NCI-H1694 (cell line): ENCODE measurements at places on chromosomes 11 and 22.

- DNase-seq = no peak
Measured at GRCh38 chr11:35304386-35304775, 115.0 kb downstream of the SLC1A2 start.

- no peak for DNase-seq
Measured at GRCh38 chr11:23078289-23078971, 218.2 kb upstream of the CCDC179 start.

GRCh38 chr11:72863916-72864315 lies 49.7 kb downstream of the ATG16L2 start:
- no peak for DNase-seq

DNA sequence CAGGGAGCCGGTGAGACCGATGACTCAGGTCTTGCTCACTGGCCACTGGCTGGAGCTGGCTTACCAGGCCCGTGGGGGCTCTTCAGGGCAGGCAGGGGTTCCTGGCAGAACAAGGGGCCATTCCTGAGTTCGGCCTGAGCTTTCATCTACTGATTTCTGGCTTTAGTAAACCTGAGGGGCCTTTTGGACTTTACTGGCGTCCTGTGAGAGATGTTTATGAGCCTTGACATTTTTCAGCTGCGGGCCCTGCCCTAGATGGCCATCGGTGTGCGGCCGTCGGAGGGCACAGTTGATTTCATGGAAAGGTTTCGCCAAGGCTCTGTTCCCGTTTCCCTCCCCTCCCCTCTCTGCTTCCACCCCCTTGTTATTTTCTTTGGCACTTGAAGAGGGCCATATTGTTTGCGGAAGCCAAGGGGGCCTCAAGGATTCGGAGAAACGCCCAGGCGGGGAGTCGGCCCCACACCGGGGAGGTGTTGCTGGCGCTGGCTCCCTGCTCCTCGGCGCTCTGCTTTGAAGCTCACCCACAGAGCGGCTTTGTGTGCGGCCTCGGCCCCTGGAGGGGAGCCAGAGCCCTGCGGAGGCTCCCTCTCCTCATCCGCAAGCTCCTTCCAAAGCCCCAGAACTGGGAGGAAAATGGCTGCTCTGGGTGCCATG lies 17.7 kb downstream of the ELF5 start:
- no peak for DNase-seq

DNA sequence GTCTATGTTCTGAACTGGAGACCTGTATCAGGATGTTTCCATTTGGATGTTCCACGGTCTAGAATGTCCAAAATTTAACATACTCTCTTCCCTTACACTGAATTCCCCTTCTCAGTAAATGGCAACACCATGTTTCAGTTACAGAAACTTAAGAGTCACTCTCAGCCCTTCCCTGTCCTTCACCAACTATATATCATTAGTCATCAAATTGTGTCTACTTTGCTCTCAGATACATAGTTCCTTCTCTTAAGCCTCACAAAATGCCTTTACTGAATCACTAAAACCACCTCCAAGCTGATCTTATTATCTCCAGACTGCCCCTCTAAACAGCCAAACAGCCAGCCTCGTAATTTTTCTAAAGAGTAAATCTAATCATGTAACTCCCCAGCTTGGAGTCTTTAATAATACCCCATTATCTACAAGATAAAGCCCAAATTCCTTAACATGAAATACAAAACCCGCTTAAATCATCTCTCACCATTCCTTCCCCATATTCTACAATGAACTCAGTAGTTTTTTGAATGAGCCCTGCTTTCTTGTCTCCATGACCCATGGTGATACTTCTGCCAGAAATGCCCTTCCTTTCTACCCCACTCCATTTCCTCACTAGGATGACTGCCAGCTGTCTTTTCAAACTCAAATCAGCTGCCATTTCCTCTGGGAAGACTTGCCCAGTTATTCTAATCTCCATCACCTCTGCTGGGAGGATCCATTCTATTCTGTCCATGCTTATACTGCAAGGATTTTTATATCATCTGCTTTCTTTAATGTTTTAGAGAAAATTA lies 102.7 kb upstream of the ARHGAP42 start:
- no peak for DNase-seq

DNA sequence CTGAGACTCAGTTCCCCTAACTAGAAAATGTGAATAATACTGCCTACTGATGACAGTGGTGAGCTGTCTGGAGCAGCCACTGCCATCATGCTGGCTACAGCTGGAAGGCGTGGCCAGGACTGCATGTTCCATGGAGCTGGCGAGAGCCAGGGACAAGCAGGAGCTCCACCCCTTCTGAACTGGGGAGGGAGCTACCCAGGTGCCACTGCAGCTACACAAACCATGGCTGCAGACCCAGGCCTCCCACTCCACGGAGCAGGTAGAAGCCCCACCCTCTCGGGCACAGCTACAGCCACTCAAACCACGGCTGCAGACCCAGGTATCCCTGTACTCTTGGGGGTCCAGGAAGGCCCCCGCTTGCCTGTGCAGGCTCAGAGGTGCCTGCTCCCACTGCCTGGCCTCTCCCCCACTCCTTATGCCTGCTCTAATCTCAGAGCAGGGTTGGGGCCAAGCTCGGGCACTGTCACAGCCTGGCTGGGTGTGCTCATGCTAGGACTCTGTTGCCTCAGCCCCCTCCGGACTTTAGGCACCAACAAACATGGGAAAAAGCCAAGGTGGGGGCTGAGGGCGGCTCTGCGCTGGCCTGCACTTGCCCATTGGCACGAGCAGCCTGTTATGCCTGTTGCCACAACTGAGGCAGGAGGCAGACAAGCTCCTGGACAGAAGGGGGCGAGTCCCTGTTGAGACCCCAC lies 51.7 kb downstream of the RAB30 start:
- DNase-seq = no peak

DNA sequence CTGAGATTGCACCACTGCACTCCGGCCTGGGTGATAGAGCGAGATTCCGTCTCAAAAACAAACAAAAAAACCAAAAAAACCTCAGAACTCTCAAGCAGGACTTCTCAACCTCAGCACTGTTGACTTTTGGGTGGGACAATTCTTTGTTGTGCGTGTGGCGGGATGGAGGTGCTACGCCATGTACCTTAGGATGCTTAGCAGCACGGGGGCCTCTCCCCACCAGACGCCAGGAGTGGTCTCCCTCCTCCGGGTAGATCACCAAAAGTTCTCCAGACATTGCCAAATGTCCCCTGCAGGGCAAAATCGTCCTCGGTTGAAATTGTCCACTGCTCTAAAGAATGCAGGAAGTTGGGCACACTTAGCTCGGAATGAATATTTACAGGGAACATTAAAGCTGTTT lies 26.9 kb upstream of the ATXN10 start:
- DNase-seq = no peak

DNA sequence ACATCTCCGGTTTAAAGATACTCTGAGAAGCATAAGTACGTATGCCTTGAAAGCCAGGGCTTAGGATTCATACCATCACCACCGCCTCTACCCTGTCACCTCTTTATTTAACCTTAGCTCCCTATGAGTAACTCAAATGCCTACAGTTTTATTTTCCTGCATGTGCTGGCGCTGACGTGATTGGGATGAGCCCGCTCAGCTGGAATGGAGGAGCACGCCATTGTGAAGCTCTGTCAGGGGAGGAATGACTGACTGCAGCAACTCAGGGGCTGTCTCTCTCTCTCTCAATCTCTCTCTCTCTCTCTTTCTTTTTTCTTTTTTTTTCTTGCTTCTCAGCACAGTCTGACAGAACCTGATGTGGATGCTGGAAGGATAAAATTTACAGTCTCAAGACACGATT lies 12.4 kb downstream of the CAVIN3 start:
- no peak for DNase-seq

DNA sequence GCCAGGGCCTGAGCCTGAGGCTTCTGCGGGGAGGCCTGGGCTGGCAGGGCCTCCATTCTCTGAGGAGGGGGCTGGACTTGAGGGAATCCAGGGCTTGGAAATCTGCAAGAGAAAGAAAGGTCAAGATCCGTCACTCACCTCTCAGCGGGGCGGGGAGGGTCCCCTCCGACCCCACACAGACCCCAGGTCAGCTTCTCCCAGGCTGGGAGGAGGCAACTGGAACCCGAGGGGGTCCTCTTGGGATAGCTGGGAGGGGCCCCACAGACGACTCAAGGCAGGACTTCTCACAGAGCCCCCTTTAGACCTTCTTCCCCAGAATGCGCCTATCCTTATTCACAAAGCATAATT lies 11.0 kb downstream of the TNKS1BP1 start:
- DNase-seq = no peak

DNA sequence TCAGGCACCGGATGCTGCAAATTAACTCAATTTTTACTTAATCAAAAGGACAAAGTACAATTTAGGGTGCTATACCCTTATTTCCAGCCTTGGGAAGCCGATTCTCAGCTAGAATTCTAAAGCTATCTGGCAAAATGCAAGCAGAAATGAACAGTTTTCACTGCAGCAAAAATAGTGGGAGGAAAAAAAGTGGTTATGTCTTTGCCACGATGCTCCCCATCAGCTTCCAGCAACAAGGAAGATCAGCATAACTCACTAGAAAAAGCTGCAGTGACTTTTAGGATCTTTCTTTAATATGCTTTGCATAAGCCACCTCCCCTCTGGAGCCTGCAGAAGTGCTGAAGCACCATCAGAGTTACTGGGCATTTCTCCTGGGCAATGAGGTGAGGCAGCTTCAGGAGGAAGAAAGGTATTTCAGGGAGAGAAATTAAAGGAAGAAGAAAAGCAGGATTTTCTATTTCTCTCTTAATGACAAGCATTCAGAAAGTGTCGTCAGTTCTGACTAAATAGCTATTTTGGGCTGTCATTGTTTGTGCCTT lies 702.9 kb downstream of the DLG2 start:
- DNase-seq = no peak

DNA sequence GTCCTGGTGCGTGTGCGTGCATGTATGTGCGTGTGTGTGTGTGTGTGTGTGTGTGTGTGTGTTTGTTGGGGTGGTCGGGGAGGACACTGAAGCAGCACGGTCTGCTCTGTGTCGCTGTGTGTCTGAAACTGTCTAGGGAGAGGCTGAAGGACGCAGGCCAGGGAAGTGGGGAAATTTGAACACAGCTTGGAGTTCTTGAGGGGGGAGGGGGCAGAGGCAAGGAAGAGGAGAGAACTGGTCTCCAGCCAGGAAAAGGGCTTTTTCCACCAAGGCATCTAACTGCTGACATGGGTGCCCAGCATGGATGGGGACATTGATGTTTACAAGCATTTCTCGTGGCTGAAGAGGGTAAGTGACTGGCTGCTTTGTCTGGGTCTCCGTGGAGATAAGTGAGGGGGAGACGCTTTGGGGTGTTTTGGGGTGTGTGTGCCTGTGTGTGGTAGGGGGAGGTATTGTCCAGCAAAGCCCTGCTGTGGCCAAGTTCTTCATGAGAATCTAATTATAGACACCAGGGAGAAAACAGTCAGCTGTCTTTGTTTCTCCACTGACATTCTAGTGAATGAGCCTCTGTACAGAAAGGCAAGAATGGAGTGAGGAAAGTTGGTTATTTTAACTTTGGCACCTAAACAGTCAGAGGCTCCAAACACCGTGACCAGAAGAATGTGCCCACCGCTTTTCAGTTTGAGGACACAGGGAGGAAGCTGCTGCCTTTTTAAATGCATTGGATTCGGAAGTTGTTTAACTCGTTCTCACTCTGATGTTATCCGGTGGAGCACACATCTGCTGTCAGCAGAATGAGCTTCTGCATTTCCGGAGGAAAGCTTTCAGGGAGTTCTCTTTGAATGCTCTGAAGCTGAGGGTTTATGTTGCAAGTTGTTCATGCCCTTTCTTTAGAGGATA lies 63.7 kb downstream of the PPFIBP2 start:
- DNase-seq = no peak

DNA sequence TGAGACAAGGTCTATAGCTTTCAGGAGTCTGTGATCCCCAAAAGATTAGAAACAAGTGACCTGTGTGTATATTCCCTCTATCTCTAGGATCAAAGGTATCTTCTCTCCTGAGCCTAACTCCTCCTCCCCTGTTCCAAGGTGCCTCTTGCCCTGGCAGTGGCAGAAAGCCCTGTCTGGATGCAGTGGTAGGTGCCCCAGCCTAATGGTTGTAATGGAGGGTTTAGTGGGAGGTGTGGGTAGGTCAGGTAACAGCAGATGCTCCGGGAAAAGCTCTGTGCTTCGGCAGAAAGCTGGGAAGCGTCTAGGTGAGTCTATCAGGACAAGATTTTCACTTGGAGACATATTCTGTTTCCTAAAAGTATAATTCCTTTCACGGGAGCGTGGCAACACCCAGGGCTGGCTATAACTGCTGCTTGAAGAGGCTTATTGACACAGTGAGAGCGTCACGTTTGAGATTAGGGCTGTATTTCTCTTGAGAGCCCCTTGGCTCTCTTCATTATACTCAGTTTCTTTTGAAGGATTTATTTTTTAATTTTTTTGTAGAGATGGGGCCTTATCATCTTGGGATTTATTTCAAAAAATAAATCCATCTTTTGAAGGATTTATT lies 49.5 kb downstream of the PRR5L start:
- no peak for DNase-seq

DNA sequence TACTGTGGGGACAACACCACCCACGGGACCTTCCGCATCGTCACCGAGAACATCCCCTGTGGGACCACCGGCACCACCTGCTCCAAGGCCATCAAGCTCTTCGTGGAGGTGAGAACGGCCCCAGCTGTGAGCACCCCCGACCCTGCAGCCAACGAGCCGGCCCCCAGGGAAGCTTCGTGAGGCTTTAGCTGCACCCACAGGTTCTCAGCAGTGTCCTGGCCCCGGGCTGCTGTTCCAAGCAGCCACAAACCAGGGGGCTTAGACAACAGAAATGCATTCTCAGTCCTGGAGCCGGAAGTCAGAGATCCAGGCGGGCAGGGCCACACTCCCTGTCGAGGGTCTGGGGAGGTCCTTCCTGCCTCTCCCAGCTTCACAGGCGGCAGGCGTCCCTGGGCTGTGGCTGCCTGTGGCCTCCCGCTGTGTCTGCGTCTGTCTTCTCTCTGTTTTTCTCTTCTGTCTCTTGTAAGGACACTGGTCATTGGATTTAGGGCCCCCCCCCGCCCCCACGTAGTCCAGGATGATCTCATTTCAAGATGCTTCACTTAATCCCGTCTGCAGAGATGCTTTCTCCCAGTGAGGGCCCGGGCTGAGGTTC lies 12.5 kb downstream of the MUC5B start:
- no peak for DNase-seq

DNA sequence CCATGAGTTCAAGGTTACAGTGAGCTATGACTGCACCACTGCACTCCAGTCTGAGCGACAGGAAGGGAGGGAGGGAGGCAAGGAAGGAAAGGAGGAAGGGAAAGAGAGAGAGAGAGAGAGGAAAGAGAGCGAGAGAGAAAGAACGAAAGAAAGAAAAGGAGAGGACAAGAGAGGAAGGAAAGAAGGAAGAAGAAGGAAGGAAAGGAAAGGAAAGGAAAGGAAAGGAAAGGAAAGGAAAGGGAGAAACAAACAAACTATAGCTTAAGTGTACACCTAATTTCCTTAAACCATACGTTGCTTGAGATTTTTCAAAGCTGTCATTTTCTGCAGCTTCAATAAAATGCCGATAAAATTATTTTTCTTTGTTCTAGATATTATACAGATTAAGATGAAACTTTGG lies 80.2 kb upstream of the APOA1 start:
- no peak for DNase-seq

- DNase-seq = no peak
Measured at GRCh38 chr11:119529936-119530335, 107.0 kb upstream of the THY1 start.
